ENCODE measurements at places on chromosomes 5 and 9. TPM values are rescaled to one million over a fixed set of nuclear protein-coding genes. Genes with fewer than 3 reads are reported as not detected.

Gene ANKRD55
- not detected for total RNA-seq

Gene LRRC14B
- not detected for total RNA-seq

Gene LCP2
- not detected for total RNA-seq

Gene TGFBI
- total RNA-seq = 620 TPM

Gene PIP5K1B
- total RNA-seq = not detected

Gene PHF24
- total RNA-seq = 0.30 TPM

Gene MEIKIN
- not detected for total RNA-seq

Gene KIF12
- 0.39 TPM for total RNA-seq

Gene CNTFR
- not detected for total RNA-seq

Gene ZNF354C
- 3.8 TPM for total RNA-seq

Gene ITGA2
- 0.79 TPM for total RNA-seq

Gene GTF2H2C
- total RNA-seq = 25.5 TPM

Gene PAEP
- total RNA-seq = not detected

Gene DNAH5
- total RNA-seq = 0.46 TPM

Gene GGTA1
- total RNA-seq = 0.46 TPM

Gene GABRA1
- not detected for total RNA-seq

Gene SOHLH1
- total RNA-seq = not detected

Gene IFNA2
- total RNA-seq = not detected

Gene CIZ1
- 147 TPM for total RNA-seq

Gene SLC6A7
- total RNA-seq = not detected

Gene SHC3
- 0.64 TPM for total RNA-seq

Gene CCL28
- total RNA-seq = 0.10 TPM

Gene FOXD4
- 0.44 TPM for total RNA-seq

Gene NRARP
- total RNA-seq = 6.7 TPM

Gene IRX4
- not detected for total RNA-seq

Gene PROB1
- total RNA-seq = 2.3 TPM

Gene DAB2
- total RNA-seq = 82.7 TPM

Gene PCDHGA9
- 0.97 TPM for total RNA-seq

Gene PTGR1
- 28.1 TPM for total RNA-seq

Gene NEUROG1
- total RNA-seq = not detected

Gene KIF24
- total RNA-seq = 0.90 TPM

Gene NR6A1
- total RNA-seq = 0.39 TPM

Gene SLC34A1
- total RNA-seq = not detected

Gene C1QTNF3
- total RNA-seq = 2.6 TPM

Gene PCDHGA3
- 0.51 TPM for total RNA-seq

Gene TTC16
- total RNA-seq = not detected

Gene MLANA
- not detected for total RNA-seq

Gene OR1Q1
- not detected for total RNA-seq

Gene DOCK2
- 3.1 TPM for total RNA-seq

Gene ENHO
- total RNA-seq = 1.6 TPM

Gene PTPN3
- total RNA-seq = 7.2 TPM

Gene F2RL2
- total RNA-seq = 7.9 TPM

Gene NAIP
- 4.0 TPM for total RNA-seq

Gene SPATA31A3
- not detected for total RNA-seq

Gene CDC26
- 18.8 TPM for total RNA-seq

Gene STXBP1
- 40.7 TPM for total RNA-seq
